ENCODE measurements at places on chromosomes 7 and 10. TPM values are rescaled to one million over a fixed set of nuclear protein-coding genes. Genes with fewer than 3 reads are reported as not detected.

MRPS24 gene
- 46.0 TPM for total RNA-seq

CYP26A1 gene
- total RNA-seq, result 0.72 TPM

LIPF gene
- total RNA-seq, result 5.5 TPM

TEX36 gene
- not detected for total RNA-seq

SLC26A4 gene
- 0.24 TPM for total RNA-seq

TUBAL3 gene
- total RNA-seq, result not detected

CRPPA gene
- total RNA-seq, result 12.3 TPM

GBX1 gene
- not detected for total RNA-seq

AS3MT gene
- 4.8 TPM for total RNA-seq

SKIDA1 gene
- total RNA-seq, result 10.1 TPM
